T-helper 17 cell (primary cell): ENCODE measurements at places on chromosomes 16 and 17.

DNA sequence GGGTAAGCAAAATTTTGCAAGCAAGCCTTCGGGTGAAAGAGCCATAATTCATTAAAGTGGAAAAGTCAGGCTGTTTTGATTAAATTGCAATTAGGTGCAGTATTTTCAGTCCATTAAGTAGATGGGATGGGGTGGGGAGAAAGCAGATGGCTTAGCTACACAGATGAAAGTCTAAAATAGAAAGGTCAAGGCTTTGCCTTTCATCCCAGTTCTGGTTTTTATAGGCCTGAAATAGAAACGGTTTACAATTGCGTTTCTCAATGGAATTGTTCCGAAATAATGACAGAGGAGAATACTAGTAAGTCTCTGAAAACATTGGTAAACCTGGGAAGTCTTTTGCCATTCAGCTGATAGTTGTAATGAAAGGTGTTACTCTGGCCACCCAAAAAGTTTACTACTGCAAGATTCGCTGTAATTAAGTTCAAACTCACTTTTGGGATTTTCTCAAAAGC, 1.5 kb downstream of the PPM1E start:
- DNase-seq = no peak

DNA sequence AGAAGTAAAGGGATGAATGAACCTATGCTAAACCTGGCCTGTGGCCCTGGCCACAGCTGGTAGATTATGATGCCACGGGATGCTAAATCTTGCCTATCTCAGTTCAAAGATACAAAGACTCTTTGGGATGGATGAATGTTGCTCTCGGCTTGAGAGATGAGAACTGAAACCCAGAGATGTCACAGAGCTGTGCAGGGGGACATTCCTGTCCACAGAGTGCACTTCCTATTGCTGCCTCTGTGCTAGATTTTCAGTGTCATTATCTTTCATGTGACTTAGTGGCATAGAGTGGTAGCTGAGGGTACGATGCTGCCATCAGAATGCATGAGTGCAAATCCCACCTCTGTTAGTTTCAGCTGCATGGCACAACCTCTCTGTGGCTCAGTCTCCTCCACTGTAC, 2.3 kb upstream of the MT1M start:
- no peak for DNase-seq

GRCh38 chr17:19987897-19988296, 10.3 kb upstream of the AKAP10 start:
- DNase-seq = no peak

DNA sequence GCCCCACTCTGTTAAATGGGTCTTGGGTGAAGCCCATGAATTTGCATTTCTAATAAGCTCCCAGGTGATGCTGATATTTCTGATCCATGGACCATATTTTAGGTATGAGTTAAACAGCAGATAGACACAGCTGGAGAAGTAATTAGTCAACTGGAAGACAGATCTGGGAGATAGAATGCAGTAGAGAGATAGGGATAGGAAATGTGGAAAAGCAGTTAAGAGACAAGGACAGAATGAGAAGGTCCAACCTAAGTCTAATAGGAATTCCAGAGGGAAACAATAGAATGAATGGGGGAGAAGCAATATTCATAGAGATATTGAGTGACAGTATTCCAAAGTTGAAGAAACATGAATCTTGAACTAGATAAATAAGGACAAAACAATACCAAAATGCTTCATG, 71.7 kb downstream of the GPRC5B start:
- DNase-seq = no peak

DNA sequence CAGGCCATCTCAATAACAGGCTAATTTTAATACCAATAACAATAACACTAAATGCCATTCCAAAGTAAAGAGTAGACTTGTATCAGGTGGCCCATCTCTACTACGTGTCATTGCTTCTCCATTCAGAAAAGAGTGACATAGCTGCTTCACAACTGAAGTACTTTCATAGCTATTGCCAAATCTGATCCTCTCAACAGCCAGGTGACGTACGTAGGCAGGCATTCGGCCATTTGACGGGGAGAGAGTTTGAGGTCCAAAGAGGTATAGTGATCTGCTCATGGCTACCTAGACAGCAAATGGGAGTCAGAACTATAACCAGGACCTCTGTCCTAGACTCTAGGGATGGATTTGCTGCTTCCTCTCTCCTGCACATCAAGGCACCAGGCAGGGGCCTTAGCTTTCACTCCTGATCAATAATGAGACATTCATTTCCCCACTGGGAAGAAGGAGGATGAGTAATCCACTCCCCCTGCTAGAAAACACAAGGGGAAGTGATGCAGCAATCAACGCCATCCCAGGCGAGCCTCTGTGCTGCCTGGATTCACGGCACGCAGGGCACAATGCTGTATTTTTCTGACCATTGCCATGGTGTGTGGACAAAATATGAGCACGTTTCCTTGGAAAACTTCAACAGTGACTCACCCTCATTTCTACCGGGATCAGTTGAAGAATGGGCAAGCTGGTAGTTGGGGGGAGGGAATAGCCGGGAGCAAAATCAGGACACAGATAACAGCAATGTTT, 80.9 kb downstream of the SPACA3 start:
- no peak for DNase-seq

- DNase-seq = no peak
These were observed 32.6 kb downstream of the DCUN1D3 start for GRCh38 chr16:20867585-20867984.
